Left ventricle myocardium inferior (tissue), 1 donor: ENCODE measurements at places on chromosomes 13 and 19. TPM values are rescaled to one million over a fixed set of nuclear protein-coding genes. Genes with fewer than 3 reads are reported as not detected.

VAV1 gene
- 1.8 TPM for total RNA-seq

F10 gene
- 3.5 TPM for total RNA-seq

ATP4B gene
- not detected for total RNA-seq

ZNF665 gene
- total RNA-seq = 1.6 TPM

LIM2 gene
- not detected for total RNA-seq

DNA sequence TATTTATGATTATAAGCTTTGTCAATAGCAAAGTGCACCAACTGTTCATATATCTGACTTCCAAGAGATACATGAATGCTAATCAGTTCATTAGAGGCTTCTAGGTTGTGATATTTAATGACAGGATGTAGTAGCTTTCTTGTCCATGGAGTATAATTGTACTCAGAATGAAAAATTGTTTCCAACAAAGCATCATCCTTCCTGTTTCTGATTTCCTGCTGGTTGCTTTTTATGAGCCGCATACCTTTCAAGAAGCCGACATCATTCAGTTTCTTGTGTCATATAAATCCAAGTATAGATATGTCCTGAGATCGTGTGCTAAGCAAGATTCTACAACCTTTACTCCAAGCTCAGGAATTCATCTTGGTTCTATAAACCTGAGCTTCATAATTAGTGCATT lies 326.6 kb downstream of the DIAPH3 start:
- no peaks in the 10 kb centered on the region for H3K36me3 ChIP-seq
- no peaks in the 10 kb centered on the region for H3K27me3 ChIP-seq

- no peak for DNase-seq
- H3K27ac ChIP-seq = no peak overlapping the region
- peaks cover 40% of the 10 kb centered on the region for H3K4me1 ChIP-seq
- H3K27me3 ChIP-seq = no peaks in the 10 kb centered on the region
Measured at GRCh38 chr13:23674795-23675640, 104.8 kb downstream of the TNFRSF19 start.

DNA sequence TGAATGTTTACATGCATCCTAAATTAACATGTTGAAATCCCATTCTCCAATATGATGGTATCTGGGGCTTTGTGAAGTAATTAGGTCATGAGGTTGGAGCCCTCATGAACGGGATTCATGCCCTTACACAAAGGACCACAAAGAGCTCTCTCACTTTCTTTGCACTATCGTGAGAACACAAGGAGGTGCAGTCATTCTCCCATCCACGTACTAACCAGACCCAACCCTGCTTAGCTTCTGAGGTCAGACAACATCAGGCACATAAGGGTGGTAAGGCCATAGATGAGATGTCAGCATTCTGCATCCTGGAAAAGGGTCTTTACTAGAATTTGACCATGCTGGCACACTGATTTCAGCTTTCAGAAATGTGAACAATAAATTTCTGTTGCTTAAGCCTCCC lies 1211.9 kb upstream of the MIR17HG start:
- DNase-seq = no peak
- no peak overlapping the region for H3K27ac ChIP-seq
- no peaks in the 10 kb centered on the region for H3K27me3 ChIP-seq
- H3K4me3 ChIP-seq = no peak overlapping the region

DNA sequence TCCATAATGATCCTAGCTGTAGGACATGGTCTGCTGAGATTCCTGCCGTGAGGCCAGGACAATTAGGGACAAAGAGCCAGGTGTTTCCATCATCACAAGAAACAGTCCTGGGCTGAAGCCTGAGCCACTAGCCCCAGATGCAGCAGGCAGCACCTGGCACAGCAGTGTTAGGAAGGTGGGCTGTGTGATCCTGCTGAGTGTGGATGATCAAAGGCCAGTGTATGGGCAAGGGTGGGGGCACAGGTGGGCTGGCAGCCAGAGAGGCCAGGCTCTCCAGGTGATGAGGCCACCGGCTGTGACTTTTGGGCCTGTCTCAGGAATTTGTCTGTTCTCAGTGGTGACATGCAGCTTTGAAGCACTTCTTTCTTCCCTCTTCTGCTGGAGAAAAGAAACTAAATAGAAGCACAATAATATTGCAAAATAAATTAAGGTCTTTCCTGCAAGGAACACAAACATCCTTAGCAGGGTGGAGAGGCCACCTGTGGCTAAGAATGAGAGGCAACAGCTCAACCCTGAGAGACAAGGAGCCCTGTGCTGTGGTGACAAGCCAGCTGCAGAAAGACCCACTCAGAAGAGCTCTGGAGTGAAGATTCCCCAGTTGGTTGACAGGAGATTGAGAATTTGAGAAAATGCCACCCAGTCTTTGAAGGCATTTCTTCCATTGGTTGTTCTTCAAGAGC lies 127.6 kb downstream of the KATNAL1 start:
- H3K4me3 ChIP-seq = no peak overlapping the region
- H3K27me3 ChIP-seq = no peaks in the 10 kb centered on the region

- no peak for DNase-seq
- no peaks in the 10 kb centered on the region for H3K36me3 ChIP-seq
- no peaks in the 10 kb centered on the region for H3K4me1 ChIP-seq
- H3K27me3 ChIP-seq = peaks cover 31% of the 10 kb centered on the region
- H3K4me3 ChIP-seq = no peak overlapping the region
- H3K27ac ChIP-seq = no peak overlapping the region
Measured at GRCh38 chr19:17922138-17922537, 10.7 kb upstream of the CCDC124 start.

DNA sequence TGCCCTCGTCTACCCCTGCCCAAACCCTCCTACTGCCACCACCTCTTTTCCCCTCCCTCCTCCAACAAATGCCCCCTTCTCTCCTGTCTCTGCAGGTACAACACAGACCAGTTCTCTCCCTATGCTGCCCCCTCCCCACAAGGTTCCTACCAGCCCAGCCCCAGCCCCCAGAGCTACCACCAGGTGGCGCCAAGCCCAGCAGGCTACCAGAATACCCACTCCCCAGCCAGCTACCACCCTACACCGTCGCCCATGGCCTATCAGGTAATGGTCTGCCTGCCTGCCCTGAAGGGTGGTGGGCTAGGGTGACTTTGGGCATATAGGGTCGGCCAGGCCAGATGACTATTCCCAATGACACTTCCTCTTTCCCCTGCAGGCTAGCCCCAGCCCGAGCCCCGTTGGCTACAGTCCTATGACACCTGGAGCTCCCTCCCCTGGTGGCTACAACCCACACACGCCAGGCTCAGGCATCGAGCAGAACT lies 6.5 kb upstream of the TIMM50 start:
- H3K4me1 ChIP-seq = peaks cover 11% of the 10 kb centered on the region
- peaks cover 71% of the 10 kb centered on the region for H3K36me3 ChIP-seq
- peak; percentile 58 for DNase-seq
- no peak overlapping the region for H3K27ac ChIP-seq
- H3K27me3 ChIP-seq = no peaks in the 10 kb centered on the region
- no peak overlapping the region for H3K4me3 ChIP-seq

GRCh38 chr13:95882121-95882520 lies 171.1 kb downstream of the UGGT2 start:
- no peak overlapping the region for H3K4me3 ChIP-seq
- H3K36me3 ChIP-seq = peaks cover 45% of the 10 kb centered on the region
- no peak for DNase-seq
- no peak overlapping the region for H3K27ac ChIP-seq

- H3K4me3 ChIP-seq = no peak overlapping the region
- no peaks in the 10 kb centered on the region for H3K4me1 ChIP-seq
- H3K36me3 ChIP-seq = no peaks in the 10 kb centered on the region
- H3K27ac ChIP-seq = no peak overlapping the region
Measured at GRCh38 chr19:28257396-28257795, 955.6 kb downstream of the UQCRFS1 start.

GRCh38 chr13:113099142-113099541 lies 6.4 kb upstream of the F7 start:
- peaks cover 3% of the 10 kb centered on the region for H3K27me3 ChIP-seq
- no peak overlapping the region for H3K27ac ChIP-seq
- no peaks in the 10 kb centered on the region for H3K4me1 ChIP-seq
- DNase-seq = no peak
- H3K36me3 ChIP-seq = peaks cover 12% of the 10 kb centered on the region
- H3K4me3 ChIP-seq = no peak overlapping the region

DNA sequence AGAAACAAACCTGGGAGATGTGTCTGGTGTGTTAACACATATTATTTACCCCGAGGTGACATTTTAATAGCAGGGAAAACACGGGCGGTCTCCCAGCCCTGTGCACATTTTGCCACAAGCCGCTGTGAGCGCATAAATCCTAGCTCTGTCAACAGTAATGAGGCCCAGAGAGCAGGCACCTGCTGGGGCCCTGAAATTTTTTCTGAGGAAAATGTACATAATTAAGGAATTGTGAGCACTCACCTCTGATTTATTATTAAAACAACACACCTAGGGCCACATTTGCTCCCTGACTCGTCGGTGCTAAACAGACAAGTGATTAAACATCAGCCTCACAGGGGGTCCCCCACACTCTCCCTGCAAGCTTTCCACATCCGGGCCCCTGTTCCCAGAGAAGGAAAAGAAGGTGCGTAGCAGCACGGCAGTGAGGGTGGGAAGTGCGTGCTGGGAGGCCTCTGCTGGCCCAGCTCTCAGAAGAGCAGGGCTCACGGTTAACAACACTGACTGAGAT lies 616.3 kb downstream of the UQCRFS1 start:
- H3K36me3 ChIP-seq = no peaks in the 10 kb centered on the region
- DNase-seq = no peak
- no peaks in the 10 kb centered on the region for H3K4me1 ChIP-seq
- H3K4me3 ChIP-seq = no peak overlapping the region

DNA sequence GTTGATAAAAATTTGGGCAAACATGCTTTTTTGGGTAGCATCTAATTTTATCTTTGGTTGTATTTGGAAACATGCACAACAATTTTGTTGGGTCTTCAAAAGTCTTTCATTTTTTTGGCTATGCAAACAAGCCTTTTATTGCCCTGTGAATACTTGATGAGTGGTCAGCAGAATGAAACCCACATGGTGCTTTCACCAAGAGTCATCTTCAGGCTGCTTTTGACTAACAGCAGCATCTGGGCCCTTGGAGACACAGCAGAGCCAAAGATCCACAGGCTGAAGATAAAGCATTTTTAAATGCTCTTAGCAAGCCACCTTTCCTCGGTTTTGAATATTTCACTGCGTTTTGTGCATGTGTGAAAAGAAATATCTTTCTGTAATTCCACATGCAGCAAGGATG lies 154.9 kb downstream of the FGF9 start:
- no peak for DNase-seq
- no peak overlapping the region for H3K27ac ChIP-seq
- peaks cover 29% of the 10 kb centered on the region for H3K4me1 ChIP-seq
- no peak overlapping the region for H3K4me3 ChIP-seq
- H3K36me3 ChIP-seq = no peaks in the 10 kb centered on the region

- DNase-seq = no peak
- H3K36me3 ChIP-seq = no peaks in the 10 kb centered on the region
- no peaks in the 10 kb centered on the region for H3K4me1 ChIP-seq
- H3K27ac ChIP-seq = no peak overlapping the region
- H3K4me3 ChIP-seq = no peak overlapping the region
Measured at GRCh38 chr13:80598189-80598588, 257.3 kb upstream of the SPRY2 start.

DNA sequence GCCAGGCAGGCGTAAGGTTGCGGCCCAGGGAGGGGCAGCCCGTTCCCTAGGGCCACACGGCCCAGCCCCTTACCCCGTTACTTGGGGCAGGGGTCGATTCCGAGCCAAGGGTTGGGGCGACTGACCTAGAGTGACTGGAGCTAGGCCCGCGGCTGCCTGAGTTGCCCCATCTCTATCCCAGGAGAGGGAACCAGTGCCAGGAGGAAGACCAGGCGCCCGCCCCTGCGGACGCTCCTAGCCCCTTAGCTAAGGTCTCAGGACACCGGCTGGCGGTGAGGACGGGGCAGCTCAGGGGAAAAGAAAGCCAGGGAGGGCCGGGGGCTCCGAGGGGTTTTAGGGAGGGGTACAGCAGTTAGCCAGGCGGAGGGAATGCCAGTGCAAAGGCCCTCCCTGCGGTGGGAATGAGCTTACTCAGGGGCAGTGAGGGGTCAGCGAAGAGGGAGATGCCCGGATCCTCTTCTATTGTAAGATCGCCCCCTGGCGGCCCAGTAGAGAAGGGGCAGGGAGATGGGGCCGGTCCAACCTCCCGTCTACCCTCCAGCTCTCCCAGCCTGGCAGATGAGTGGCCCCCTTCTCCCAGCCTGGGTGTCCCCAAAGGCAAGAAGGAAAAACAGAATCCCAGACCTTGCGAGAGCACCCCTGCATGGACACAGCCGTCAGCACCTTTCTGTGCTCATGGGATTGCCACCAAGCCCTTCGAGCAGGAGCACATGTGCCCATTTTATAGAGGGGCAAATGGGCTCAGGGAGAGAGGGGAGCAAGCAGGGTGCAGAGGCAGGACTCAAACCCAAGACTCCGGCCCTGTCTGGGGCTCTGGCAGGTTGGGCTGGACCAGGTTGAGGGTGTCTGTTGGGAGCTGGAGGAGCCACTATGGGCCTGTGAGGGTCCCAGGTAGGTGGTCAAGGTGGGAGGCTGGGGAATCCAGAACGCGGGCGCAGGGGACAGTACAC lies 16.3 kb downstream of the CILP2 start:
- no peaks in the 10 kb centered on the region for H3K36me3 ChIP-seq
- H3K27me3 ChIP-seq = peaks cover 23% of the 10 kb centered on the region
- H3K4me3 ChIP-seq = no peak overlapping the region
- peaks cover 10% of the 10 kb centered on the region for H3K4me1 ChIP-seq
- H3K27ac ChIP-seq = no peak overlapping the region

DNA sequence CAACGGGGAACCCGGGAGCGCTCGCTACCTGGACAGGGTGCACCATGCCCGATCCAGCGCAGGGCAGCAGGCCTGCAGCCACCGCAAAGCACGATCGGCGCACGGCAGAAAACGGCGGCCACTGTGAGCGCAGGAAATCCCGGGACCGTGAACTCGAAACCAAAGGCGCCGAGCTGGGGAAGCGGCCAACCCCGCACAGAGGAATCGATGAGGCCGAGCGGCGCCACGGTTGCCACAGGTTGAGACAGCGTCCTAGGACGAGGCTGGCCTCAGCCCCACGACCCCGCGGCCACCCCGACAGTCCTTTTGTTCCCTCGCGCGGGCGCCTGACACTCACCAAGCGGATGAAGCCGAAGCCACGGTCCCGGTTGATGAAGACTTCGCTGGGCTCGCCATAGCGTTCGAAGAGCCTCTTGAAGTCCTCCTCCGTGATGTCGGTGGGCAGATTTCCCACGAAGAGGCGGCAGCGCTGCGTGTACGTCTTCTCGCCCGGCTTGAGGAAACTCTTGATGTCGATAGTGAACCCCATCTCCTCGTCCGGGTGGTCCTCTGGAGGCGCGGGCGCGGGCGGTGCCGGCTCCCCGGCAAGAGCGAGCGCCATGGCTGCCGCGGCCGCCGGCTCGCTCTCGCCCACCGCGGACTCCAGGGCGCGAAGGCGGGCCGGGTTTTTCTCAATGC lies 557 bp downstream of the PSPC1 start:
- DNase-seq = peak; percentile 59
- H3K36me3 ChIP-seq = no peaks in the 10 kb centered on the region
- peaks cover 21% of the 10 kb centered on the region for H3K4me1 ChIP-seq
- H3K27ac ChIP-seq = peak overlapping the region; percentile 96
- peak overlapping the region; percentile 96 for H3K4me3 ChIP-seq

GRCh38 chr13:81568824-81569223 lies 1227.9 kb upstream of the SPRY2 start:
- no peaks in the 10 kb centered on the region for H3K27me3 ChIP-seq
- no peak overlapping the region for H3K27ac ChIP-seq
- H3K4me1 ChIP-seq = no peaks in the 10 kb centered on the region
- no peak for DNase-seq
